Cardiac fibroblast (primary cell): ENCODE measurements at places on chromosomes 4 and X.
A peak's percentile ranks its signal among the peaks of the same experiment; 100 is the strongest.

GRCh38 chrX:11968991-11969390 is 169.3 kb upstream of the FRMPD4 start:
- peak; percentile 77 for DNase-seq

GRCh38 chr4:88891636-88892035 is 165.3 kb downstream of the FAM13A start:
- no peak for DNase-seq

- no peak for DNase-seq
Measured at GRCh38 chr4:126582737-126583136, 1050.0 kb upstream of the INTU start.

DNA sequence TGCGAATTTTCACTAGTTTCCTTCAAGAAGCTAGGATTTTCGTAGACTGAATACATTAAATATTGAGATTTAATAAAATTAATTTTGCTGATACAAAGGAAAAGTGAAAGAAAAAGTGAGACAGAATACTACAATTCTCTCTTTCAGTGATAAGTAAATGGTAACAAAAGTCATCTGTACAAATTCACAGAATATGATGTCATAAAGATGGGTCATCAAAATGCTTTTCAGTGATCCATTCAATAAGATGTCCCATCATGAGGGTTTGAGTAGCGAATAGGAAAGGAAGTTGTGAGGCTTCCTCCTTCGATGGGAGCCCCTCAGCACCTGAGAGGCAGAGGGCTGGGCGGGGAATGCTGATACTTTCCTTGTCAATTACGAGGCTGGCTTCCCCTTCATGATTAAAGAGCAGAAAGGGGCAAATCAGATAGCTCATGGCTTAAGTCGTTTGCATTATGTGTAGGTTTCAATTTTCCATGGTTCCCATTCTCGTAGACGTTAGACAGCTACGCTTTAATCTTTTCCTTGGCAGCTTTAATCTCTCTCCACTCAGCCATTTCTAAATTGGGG is 108.8 kb upstream of the SORBS2 start:
- no peak for DNase-seq

DNA sequence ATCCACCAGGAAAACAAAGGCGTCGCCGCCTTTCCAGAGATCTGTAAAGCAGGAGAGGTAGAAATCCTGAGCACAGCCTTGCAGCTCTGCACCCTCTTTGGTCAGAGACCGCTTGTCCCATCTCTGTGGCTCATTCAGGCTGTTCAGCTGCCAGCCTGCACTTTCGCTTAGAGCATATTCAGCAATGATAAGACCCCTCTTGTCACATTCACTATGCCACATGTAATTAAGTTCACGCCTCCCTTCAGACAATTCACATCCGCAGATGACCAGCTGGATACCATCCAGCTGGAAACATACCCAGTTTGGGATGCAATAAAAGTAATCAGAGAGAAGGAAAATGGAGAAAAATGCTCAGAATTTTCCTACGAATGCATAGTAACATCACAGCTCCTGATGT is 335.4 kb downstream of the UNC5C start:
- DNase-seq, result no peak

GRCh38 chrX:129427267-129427666 is 96.0 kb downstream of the SMARCA1 start:
- DNase-seq, result no peak
